ENCODE measurements at places on chromosomes 5 and 9.

DNA sequence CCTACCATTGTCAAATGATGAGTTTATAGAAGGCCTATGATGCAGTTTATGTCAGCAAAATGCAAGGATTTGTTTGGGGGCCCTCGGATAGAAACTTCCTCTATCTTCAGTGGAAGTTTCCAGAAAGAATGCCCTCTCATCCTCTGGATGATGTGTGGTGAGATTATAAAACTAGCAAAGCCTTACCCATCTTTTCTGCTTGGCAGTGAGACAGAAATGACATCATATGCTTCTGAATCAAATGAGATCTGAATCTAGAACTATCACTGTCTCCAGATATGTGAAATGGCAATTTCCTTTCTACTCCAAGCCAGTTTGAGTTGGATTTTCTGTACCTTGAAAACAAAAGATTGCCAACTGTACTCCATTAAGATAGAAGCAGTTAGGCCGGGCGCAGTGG lies 60.4 kb upstream of the CKMT2 start:
- no peak for DNase-seq

DNA sequence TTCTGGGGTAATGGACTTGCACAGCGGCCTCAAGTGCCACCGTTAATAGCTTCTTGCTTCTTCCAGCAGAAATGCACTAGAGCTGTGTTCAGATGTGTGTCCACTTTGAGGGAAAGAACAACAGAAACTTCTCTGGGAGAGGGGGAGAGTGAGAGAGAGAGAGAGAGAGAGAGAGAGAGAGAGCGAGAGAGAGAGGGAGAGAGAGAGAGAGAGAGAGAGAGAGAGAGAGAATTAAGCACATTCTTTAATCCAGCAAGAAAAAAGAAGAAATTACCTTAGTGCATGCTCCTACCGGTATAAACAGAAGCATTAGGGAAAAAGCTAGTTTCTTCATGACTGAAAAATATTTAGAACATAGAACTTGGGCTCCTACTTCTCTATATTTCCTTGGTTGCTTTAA lies 418.8 kb downstream of the MAN2A1 start:
- no peak for DNase-seq

- no peak for DNase-seq
These were observed 151.7 kb upstream of the HCN1 start for GRCh38 chr5:45847877-45848276.

DNA sequence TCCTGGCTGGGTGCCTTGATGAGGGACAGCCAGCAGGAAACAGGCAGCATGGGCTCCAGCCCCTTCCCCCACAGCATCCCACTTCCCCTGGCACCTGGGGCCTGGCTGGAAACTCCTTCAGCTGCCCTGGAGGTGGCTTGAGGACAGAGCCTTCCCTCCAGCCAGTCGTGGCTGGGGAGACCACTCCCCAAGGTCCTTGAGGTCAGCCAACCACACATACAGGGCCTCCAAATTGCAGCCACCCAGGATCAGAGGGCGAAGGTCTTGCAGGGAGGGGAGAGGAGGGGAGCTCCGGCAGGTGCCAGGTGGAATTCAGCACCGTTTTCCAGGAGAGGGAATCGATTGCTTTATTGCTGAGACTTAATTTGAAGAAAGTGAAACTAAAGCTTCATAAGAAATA lies 280.4 kb downstream of the PBX3 start:
- DNase-seq, result no peak

DNA sequence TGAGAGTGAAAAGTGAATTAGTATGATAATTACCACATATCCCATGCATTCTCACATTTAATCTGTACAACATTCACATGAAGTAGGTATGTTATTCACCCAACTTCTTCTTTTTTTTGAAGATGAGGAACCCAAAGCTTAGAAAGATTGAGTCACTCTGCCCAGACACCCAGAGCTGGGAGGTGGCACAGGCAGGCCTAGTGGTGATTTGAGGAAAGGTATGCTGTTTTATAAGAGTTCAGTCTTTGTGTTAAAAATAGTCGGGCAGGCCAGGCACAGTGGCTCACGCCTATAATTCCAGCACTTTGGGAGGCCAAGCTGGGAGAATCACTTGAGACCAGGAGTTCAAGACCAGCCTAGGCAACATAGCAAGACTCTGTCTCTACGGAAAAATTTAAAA lies 285.3 kb downstream of the NR3C1 start:
- DNase-seq, result no peak

DNA sequence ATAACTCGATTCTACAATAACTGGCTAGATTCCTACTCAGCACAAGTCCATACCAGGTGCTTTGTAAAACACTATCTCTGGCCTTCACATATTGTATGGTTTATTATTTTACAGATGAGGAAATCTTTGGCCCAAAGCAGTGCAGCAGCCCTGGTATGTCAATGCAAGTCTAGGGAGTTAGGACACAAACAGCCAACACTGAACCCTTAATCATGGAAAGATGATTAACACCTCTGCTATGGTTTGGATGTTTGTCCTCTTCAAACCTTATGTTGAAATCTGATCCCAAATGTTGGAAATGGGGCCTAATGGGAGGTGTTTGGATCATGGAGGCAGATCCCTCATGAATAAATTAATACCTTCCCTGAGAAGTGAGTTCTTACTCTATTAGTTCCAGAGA lies 76.6 kb downstream of the MAPKAP1 start:
- no peak for DNase-seq

DNA sequence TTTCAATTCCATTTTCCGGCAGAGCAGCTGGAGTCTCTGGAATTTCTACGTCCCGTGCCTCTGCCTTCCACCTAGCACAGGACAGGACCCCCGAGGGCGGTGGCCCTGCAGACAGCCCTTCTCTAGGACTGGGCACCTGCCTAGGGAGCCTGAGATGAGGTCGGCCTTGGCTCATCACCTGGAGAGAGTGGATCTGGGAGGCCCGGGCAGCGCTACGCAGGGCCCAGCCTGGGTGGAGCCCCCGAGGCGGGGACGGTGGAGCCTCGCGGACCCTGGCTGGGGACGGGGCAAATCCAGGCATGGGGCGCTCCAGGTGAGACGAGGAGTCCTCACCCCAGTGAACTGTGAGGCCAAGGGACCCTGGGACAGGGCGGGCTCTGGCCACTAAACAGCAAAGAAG lies 114.5 kb downstream of the MTRR start:
- no peak for DNase-seq

DNA sequence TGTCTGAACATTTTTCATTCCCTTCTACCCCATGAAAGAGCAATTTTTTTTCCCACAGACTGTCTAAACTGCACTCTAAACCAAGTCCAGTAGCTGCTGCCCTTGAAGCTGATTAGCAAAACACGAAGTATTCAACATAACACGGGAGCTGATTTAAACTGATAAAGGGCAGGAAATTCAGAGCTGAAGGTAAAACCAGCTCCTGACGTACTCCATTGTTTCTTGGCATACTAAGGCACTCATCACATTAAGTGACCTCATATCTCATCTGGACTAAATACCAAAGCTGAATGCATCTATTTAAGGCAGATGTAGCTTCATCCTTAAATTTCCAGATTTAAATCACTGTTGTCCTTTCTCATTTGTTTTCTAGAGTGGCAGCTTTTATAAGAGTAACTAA lies 12.0 kb downstream of the GDF9 start:
- DNase-seq, result no peak
